ENCODE measurements at places on chromosomes 2 and 18.

- DNase-seq, result no peak
These were observed 218.1 kb downstream of the SP3 start for GRCh38 chr2:173747035-173747434.

DNA sequence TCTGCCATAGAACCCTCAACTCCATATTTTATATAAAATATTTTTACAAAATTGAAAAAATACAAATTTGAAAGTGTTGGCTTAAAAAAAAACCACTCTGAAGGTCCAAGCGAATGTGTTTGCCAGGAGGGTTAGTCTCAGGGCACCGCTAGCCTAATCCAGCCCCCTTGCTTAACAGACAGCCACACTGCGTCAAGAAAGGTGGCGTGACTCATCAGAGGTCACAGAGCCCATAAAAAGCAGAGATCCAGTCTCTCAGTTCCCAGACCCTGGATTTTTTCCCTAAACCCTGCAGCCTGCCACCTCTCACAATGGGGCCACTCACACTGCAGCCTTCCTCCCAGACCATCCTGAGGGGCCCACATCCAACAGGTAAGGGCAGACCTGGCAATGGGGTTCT, 3.9 kb upstream of the TNS1 start:
- no peak for DNase-seq

- DNase-seq, result no peak
These were observed 10.4 kb upstream of the ST8SIA5 start for GRCh38 chr18:46767217-46767616.

DNA sequence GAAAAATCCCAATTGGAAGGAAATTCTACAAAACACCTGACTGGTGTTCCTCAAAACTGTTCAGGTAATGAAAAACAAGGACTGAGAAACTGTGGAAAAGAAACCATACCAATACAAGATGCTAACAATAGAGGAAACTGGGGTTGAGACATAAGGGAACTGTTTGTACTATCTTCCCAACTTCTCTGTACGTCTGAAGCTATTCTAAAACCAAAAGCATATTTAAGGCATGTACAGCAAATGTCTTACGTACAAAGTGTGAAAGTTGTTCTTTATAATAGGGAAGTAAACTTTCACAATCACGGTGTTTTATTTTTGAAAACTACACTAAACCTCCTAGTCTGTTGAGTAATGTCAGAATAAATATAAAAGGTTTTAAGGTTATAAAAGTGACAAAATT, 776.1 kb upstream of the RAB6C start:
- DNase-seq, result no peak

DNA sequence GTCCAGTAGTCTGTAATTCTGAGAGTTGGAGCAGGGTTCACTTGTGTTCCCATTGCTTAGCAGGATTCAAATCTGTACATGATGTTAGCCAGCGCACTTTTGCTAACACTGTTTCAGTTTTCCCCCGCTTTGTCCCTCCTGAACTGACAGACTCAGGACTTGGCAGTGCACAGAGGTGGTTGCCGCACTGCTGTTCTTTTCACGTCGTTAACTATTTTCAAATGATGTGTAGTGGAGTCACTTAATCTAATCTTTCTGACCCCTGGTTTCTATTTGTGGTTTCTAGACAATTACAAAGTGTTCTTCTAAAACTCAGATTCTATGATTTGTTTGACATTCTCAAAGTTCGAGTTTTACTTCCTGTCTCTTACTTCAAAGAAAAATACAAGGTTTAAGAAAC, 234.5 kb downstream of the RBM43 start:
- no peak for DNase-seq

DNA sequence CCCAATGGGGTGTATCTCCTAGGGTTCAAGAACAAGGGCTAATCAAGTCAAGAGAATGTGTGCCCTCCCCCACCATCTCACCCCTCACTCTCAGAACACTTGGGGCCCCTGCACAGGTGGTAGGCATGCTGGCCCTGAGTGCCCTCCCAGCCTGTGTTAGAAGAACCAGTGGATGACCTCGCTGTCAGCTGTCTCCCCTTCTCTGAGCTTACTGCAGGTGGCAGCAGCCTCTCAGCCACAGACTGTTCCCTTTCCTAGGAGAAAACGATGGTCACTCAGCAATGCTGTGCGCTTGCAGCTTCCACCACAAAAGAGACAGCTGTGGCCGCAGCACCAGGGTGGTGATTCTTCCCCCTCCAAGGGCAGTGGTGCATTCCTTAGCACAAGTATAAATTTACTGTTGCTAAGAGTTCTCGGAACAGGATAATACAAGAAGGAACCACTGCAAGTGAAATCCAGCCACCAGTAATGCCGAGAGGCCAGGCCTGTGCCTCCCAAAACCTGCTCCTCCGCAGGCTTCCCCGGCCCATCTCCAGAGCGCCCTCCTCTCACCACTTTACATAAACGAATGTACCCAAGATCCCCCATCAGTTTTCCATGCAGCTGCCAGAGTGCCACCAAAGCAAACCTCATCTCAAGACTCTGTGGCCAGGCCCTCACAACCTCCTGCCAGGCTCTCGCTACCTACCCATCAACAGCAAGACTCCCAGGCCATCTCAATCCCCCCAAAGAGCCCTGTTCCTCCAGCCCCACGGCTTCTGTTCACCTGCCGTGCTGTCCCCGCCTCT, 935 bp upstream of the RAMP1 start:
- peak; percentile 42 for DNase-seq

- no peak for DNase-seq
These were observed 9.2 kb downstream of the PTMA start for GRCh38 chr2:231717281-231718171.

GRCh38 chr2:24209389-24210105, 34.7 kb downstream of the FAM228A start:
- no peak for DNase-seq

- no peak for DNase-seq
These were observed 119.6 kb upstream of the ARL5A start for GRCh38 chr2:151947813-151948165.

DNA sequence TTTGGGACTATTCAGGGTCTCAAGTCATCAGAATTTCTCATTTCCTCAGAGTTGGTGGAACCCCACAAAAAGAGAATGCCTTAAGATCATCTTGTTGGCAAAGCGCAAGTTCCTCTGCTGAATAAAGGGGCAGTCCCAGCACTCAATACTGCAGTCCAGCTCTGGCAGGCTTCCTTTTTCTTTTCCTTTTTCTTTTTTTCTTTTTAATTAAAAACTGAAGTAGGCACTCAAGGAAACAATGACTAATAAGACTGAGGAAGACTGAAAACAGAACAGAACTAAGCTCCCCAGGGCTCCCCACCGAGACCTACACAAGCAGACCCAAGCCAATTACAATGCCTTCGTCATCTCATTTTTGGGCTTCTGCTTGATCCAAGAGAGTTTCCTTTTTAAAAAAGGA, 82.0 kb downstream of the STK39 start:
- no peak for DNase-seq

GRCh38 chr2:155442088-155442487, 743.6 kb downstream of the KCNJ3 start:
- DNase-seq, result no peak

DNA sequence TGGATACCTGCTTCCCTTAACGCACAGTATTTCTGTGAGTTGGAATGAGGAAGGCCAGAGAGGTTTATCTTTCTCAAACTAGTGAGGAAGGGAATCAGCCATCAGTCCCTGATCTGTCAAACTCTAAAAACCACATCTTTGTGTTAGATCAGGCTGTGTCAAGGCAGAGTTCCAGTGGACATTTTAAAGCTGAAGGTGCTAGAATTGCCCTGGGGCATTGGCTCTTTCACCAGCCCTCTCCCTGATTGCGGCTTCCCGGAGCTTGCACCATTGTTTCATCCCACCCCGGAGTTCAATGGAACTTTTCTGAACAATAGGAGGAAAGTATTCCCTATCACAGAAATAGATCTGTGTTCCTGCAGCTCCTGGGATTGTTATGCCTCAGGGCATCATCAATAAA, 110.2 kb downstream of the RNF144A start:
- DNase-seq, result no peak

DNA sequence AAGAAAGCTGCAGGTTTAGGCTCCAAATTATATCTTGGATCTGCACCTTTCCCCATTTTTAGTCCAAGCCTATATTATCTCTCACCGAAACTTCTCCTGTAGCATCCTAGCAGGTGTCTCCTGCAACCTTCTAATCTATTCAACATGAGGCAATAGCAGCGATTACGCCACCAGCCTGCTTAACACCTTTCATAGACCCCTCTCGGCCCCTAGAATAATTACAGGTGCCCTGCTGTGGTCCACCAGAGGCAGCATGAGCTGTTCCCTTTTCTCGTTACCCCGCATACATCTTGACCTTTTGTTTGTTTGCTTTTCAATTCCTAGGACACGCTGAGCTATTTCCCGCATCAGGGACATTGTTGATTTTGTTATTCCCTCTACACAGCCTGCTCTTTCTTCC, 361.9 kb downstream of the CYRIA start:
- DNase-seq, result no peak

- DNase-seq, result no peak
These were observed 495.7 kb downstream of the TSN start for GRCh38 chr2:122251158-122251557.

DNA sequence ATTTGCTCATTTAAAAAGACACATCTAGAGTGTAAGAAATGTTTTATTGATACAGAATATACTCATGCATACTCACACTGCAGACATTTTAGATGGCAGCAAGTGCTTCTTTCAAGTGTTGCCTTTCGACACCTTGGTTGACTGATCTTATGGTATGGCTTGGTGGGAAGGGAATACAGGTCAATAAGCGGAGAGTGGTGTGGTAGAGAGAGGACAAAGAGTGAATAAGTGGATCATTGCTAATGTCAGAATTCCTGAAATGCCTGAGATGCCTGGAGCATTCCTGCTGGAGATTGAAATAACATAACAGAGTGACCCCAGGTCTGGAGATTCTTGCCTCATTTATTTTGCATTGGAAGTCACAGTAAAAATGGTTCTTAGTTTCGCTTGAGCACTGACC, 76.7 kb downstream of the RND3 start:
- DNase-seq, result no peak

DNA sequence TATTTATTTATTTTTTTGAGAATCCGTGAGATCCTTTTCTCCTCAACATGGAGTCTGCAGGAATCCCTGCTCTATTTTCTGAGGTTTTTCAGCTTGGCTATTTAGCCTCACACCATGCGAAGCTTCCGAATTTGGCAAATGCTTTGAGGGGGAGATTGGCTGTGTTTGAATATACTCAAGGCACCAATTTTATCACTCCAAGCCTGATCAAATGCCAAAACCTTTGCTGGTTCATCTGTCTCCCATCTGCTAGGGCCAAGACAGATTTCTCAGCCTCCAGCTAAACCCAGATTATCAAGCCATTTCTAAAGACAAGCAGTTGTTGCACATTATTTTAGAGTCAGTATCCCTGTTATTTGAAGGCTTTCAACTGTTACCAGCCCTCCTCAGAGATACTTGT, 295.7 kb downstream of the XIRP2 start:
- DNase-seq, result no peak

GRCh38 chr2:80302314-80303005, 2.1 kb downstream of the LRRTM1 start:
- DNase-seq, result no peak

DNA sequence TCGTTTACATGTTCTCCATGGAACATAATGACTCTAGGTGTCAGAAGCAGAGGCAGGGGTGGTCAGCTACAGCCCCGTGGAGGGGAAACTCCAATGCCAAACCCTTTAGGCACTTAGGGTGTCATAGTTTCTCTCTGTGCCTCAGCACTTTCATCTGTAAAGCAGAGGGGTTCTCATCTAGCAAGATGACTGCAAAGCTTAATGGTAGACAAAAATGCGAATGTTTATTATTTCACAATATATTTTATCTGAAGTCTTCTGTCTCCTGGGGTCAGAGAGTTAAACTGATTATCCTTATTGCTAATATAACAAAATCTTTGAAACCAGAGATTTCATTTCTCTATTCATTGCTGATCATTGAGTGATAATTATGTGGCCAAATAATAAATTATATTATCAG, 522.5 kb downstream of the TSN start:
- no peak for DNase-seq

GRCh38 chr18:2412996-2413751, 158.1 kb downstream of the METTL4 start:
- DNase-seq, result no peak

GRCh38 chr2:178320011-178320585, 125.8 kb downstream of the OSBPL6 start:
- DNase-seq, result no peak

DNA sequence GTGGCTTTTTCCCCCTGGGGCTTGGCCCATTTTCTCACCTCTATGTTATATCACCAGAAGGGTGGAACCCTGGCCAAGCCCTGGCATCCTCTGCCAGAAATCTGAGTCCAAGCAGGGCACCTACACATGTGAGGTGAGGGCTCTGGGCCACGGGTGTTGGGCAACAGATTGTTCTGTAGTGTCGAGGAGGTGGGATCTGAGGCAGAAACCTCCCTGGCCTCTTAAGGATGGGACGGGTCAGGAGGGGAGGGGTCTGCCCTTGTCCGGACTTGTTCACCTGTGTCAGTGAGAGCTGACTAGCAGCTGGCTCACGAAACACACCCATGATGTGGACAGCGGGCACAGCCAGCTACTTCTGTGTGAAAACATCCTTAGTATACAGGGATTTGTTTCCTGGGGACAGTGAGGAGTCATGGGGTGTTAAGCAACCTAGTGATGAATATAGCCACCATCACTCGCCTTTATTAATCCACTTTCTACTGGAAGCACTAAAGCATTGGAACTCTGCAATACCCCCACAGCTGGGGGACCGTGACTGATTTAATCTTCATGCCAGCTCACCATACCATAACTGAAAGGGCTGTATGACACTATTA, 35.6 kb downstream of the EPAS1 start:
- DNase-seq, result no peak

GRCh38 chr2:124482551-124482950, 457.5 kb downstream of the CNTNAP5 start:
- DNase-seq, result no peak

DNA sequence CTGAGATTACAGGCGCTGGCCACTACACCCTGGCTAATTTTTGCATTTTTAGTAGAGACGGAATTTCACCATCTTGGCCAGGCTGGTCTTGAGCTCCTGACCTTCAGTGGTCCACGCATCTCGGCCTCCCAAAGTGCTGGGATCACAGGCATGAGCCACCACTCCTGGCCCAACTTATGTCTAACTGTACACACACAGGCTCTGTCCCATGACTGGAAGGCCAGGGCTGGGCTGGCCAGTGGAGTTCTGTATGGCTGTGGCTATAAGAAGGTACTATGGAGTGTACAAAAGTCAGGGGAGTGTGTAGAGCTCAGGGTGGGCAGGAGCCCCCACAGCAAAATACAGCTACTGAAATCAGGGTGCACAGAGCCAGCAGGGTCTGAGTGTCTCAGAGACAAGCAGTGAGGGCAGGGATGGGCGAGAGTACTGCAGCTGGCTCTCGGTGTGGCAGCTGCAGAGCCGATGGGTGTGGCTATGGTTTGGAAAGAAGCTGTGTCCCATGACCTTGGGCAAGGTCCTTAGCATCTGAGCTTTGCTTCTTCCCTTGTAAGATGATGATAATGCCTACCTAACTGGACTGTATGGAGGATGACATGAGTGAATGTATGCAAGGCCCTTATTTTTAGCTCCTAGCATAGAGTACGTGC, 10.4 kb upstream of the MSGN1 start:
- no peak for DNase-seq

GRCh38 chr2:96867756-96868554, 1.9 kb downstream of the SEMA4C start:
- DNase-seq, result no peak

All from T-helper 2 cell treated with Interferon-gamma antibody and Interleukin-4, amounts not matched to agents 5 μg/mL and 100 μg/mL, for 36 hours (primary cell).